ENCODE measurements at places on chromosomes 4 and X.

- H3K27me3 ChIP-seq, result no peaks in the 10 kb centered on the region
- no peaks in the 10 kb centered on the region for H3K36me3 ChIP-seq
- H3K27ac ChIP-seq, result no peak overlapping the region
- no peak for DNase-seq
- no peaks in the 10 kb centered on the region for H3K4me1 ChIP-seq
- H3K4me3 ChIP-seq, result no peak overlapping the region
Observed at GRCh38 chr4:153912301-153912700, 123.4 kb upstream of the SFRP2 start.

- H3K36me3 ChIP-seq, result no peaks in the 10 kb centered on the region
- H3K4me1 ChIP-seq, result no peaks in the 10 kb centered on the region
- H3K27ac ChIP-seq, result no peak overlapping the region
Observed at GRCh38 chr4:186934841-186935443, 211.3 kb upstream of the FAT1 start.

DNA sequence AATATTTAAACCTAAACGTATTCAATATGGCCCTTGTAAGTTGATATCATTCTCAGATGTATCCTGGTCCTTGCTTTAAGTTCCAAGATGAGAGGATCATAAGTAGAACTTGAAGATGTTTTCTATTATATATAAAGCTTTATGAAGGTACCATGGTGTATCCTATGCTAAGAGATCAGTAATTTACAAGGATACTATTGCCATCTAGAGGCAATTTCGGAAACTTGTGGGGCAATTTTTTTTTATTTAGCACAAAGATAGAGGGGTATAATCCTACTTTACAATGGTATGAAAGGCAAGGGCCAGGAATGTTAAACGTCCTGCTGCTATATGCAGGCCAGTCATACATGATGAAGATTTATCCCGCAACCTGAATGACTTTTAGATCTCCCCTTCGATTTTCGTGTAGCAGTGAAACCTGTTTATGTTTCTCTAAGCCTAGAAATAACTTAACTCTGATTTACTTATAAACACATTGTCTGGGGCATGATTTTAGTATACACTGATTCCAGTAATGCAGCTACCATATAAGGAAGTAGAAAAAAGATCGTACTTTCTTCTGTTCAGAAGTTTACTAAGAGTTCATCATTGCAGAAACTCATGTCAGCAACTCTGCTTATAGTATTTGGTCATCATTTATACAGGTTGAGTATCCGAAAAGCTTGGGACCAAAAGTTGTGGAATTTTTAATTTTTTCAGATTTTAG, 2.6 kb downstream of the SLC25A31 start:
- no peaks in the 10 kb centered on the region for H3K36me3 ChIP-seq
- no peaks in the 10 kb centered on the region for H3K27me3 ChIP-seq
- no peaks in the 10 kb centered on the region for H3K4me1 ChIP-seq

- H3K4me3 ChIP-seq, result no peak overlapping the region
- H3K27ac ChIP-seq, result no peak overlapping the region
- no peak for DNase-seq
- no peaks in the 10 kb centered on the region for H3K27me3 ChIP-seq
Observed at GRCh38 chrX:78029663-78030062, 60.2 kb upstream of the PGAM4 start.

DNA sequence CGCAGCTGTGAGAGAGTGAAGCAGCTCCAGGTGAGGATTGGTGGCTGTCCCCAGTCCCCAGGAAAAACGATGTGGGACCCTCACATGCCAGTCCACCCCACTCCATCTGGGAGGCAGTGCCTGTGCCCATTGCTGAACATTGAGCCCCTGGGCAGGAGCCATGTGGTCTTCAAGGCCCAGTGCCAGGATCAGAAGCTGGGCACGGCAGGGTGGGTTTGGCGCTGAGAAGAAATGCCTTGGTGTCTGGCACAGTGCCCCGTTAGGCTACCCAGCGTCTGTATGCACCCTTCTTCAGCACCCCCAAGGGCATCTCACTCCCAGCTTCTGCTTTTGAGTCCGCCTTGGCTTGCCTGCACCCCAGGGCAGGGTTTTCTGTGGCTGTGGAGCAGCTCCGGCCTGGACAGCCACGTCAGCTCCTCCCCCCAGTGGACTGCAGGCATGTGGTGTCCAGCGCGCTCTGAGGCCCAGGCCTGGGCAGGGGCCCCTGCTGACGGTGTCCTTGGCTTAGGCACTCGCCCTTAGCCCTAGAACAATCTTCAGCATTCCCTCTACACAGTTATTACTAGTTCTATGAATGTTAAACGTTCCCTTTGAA, 28.6 kb downstream of the RGS12 start:
- H3K4me1 ChIP-seq, result no peaks in the 10 kb centered on the region
- no peak overlapping the region for H3K27ac ChIP-seq
- no peak overlapping the region for H3K4me3 ChIP-seq
- no peaks in the 10 kb centered on the region for H3K27me3 ChIP-seq
- no peaks in the 10 kb centered on the region for H3K36me3 ChIP-seq

DNA sequence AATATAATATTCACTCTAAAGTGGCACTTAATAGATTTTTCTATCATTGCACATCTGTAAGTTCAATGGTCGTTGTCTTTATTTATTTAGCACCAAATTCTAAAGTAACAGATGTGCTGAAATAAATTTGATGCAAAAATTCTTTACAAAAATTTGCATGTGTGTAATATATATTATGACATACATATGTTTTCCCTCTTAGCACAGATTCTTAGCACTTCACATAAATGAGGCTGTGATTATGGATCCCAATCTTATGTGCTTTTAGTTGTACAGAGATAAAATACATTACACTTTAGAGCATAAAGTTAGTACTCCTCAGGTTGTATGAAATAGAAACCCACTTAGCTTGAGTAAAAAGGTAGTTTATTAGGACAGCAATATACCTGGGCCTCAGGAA, 915.1 kb downstream of the ADGRL3 start:
- no peak overlapping the region for H3K4me3 ChIP-seq
- H3K4me1 ChIP-seq, result no peaks in the 10 kb centered on the region
- H3K27ac ChIP-seq, result no peak overlapping the region
- no peaks in the 10 kb centered on the region for H3K36me3 ChIP-seq

DNA sequence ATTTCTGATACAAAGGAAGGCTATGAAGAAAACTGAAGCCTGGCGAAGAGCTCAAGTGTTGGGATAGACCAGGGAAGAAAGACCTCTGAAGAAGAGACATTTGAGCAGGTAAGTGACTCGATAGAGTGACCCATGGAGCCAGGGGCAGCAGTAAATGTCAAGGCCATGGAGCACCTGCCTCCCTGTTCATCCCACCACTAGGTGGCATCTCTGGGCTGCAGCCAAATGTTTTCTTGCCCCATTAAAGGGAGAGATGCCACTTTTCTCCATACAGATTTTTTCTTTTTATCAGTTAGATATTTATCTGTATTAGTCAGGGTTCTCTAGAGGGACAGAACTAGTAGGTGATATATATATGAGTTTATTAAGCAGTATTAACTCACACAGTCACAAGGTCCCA, 4.9 kb upstream of the ZNF81 start:
- no peaks in the 10 kb centered on the region for H3K36me3 ChIP-seq
- DNase-seq, result peak; percentile 64
- H3K4me3 ChIP-seq, result no peak overlapping the region
- no peak overlapping the region for H3K27ac ChIP-seq
- no peaks in the 10 kb centered on the region for H3K27me3 ChIP-seq

- no peaks in the 10 kb centered on the region for H3K27me3 ChIP-seq
- H3K36me3 ChIP-seq, result peaks cover 36% of the 10 kb centered on the region
- H3K27ac ChIP-seq, result no peak overlapping the region
- H3K4me1 ChIP-seq, result no peaks in the 10 kb centered on the region
Observed at GRCh38 chr4:109826719-109827118, 1.1 kb upstream of the RRH start.
